Fibroblast of gingiva (primary cell): ENCODE measurements at places on chromosomes 13 and 19.
A peak's percentile ranks its signal among the peaks of the same experiment; 100 is the strongest.

- no peak for DNase-seq
Measured at GRCh38 chr13:44022196-44022595, 142.5 kb downstream of the LACC1 start.

- no peak for DNase-seq
Measured at GRCh38 chr19:2201473-2202148, 34.5 kb downstream of the PLEKHJ1 start.

- no peak for DNase-seq
Measured at GRCh38 chr13:48112896-48113755, 18.2 kb upstream of the MED4 start.

DNA sequence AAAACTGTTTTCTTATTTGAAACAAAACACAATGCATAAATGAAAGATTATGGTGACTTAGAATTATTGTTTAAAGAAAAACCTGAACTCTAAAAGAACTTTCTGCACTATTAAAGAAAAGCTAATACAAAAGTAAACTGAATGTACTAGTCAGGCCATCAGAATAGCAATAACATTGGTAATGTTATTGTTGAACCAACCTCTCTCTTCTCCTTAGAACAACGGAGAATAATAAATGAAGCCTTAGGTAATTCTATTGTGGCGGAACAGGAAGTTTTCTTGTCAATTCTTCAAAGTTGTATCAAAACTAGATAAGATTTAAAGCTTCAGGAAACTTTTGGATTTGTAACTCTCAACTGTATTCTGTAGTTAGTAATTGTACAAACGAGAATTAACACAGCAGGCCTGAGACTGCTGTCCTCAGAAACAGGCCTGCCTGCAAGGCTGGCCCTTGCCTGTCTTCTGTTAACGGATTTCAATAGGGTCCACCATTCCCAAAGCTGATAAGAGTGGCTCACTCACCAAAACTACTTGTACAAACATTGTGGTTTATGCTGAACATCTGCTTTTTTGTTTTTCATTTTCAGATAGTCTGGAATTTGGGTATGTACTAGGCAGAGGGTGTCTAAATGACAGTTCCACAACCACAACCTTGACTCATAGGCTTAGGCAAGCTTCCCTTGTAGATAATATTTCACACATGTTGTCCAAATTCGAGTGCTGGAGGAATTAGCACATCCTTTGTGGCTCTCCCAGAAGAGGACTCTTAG lies 825.8 kb downstream of the GPC5 start:
- DNase-seq, result peak; percentile 64

GRCh38 chr19:1626417-1627010 lies 21.3 kb upstream of the UQCR11 start:
- DNase-seq, result no peak

DNA sequence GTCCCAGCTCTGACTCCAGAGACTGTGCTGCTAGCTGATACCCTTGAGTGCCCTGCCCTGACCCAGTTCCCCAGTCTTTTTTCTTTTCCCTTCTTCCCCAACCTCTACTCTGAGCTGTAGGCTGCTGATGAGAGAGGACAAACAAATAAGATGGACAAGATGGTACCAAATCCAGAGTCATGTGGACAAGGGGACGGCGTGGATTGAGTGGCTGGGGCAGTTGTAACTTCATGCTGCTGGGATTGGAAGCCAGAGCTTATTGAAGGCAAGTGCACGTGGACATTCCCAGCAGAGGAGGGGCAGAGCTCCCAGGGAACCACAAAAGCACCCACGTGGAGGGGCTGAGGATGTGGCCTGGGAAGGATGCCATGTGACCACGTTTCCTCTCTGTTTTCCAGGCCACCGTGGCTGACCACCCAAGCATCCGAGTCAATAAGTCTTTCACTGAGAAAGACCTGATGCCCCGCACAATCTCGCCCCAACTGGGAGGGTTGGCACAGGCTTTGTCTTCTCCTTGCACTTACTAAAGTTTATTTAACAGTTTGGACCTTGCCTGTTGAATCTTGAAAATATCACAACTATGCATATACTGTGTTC lies 323.3 kb upstream of the ZNF507 start:
- no peak for DNase-seq

- no peak for DNase-seq
Measured at GRCh38 chr13:49812812-49813211, 20.3 kb upstream of the KPNA3 start.

- no peak for DNase-seq
Measured at GRCh38 chr13:98396071-98396710, 180.7 kb downstream of the STK24 start.

DNA sequence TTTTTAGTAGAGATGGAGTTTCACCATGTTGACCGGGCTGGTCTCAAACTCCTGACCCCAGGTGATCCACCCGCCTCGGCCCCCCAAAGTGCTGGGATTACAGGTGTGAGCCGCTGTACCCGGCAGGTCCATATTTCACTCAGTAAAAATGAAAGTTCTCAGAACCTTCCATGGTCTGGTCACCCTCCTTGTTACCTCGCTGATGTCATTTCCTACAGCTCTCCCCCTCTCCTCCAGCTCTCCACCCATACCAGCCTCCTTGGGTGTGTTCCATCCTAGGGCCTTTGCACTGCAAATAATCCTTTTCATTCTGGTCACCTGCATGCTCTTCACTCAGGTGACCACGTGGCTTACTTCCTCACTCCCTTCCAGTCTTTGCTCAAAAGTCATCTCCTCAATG lies 78.2 kb upstream of the TNFSF11 start:
- DNase-seq, result no peak
